ENCODE measurements at places on chromosomes 4 and X.
A peak's percentile ranks its signal among the peaks of the same experiment; 100 is the strongest.

- no peak for DNase-seq
Observed at GRCh38 chrX:129642641-129643040, 12.1 kb downstream of the APLN start.

DNA sequence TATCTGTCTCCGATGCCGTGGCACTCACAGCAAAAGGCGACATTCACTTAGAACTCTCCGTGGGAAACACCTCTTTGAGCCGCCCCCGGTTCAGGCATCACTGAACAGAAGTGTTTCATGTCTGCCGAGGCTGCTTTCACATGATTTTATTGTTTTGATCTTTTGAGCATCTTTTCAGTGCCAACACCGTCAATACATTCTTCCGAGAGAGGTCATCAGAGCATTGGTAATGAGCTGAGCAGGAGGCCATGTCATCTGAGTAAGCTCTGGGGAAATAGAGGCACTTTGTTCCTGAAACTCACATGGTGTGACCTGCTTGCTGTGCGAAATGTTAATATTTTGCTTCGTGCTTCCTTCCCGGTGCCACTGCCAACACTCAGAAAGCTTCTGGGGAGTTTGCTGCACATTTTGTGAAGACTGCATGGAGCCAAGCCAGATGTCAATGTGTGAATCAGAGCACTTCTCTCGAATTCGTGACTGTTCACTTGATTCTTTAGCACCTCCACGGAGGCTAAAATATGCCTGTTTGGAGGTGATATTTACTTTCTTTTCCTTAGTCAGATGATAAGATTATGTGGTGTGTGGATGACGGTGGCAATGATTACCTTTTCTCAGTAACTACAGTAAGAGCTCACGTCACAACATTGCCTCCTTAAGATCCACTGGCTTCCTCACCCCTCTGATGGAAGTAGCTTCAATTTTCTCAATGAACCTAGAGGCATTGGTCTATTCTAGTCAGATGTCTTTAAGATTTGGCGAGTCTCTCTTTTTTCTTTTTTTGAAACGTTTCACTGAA, 222.3 kb upstream of the HS3ST1 start:
- no peak for DNase-seq

DNA sequence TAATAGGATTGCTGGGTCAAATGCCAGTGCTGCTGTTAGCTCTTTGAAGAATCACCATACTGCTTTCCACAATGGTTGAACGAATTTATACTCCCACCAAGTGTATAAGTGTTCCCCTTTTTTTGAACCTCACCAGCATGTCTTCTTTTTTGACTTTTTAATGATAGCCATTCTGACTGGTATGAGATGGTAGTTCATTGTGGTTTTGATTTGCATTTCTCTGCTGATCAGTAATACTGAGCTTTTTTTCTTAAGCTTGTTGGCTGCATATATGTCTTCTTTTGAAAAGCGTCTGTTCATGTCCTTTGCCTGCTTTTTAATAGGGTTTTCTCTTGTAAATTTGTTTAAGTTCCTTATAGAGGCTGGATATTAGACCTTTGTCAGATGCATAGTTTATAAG, 14.8 kb downstream of the USP38 start:
- no peak for DNase-seq

GRCh38 chr4:124529131-124529530, 183.4 kb downstream of the ANKRD50 start:
- no peak for DNase-seq

DNA sequence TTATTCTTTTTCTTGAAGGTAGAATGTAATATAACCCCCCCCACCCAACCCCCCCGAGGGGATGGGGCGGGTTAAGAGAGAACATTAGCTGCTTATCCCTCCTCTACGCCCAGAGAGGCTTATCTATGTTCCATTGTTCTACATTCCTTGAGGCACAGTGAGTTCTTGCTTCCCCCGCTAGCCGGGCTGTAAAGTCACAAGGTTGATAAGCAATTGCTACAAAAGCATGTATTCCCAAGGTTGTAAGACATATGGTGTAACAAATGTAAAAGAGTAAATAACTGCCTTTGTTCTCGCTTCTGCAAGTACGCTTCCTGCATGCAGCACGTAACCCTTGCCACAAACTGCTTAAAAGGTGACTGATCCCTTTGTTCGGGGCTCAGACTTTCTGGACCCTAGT, 8.2 kb downstream of the DCAF8L2 start:
- no peak for DNase-seq

GRCh38 chrX:150007356-150007755, 69.1 kb upstream of the EOLA2 start:
- no peak for DNase-seq

GRCh38 chr4:7261087-7261486, 68.7 kb downstream of the SORCS2 start:
- DNase-seq: no peak

- no peak for DNase-seq
Observed at GRCh38 chrX:123424546-123424945, 240.5 kb downstream of the GRIA3 start.

GRCh38 chr4:8143392-8144140, 15.0 kb downstream of the ABLIM2 start:
- DNase-seq: no peak

GRCh38 chr4:96524311-96524875, 684.5 kb downstream of the PDHA2 start:
- DNase-seq: no peak

- no peak for DNase-seq
Observed at GRCh38 chrX:111052478-111052877, 43.5 kb upstream of the PAK3 start.

- DNase-seq: no peak
Observed at GRCh38 chr4:39335566-39335965, 30.6 kb downstream of the RFC1 start.

- no peak for DNase-seq
Observed at GRCh38 chrX:129540722-129541184, 694 bp downstream of the OCRL start.

GRCh38 chr4:179110356-179110755, 1668.1 kb upstream of the AGA start:
- no peak for DNase-seq

DNA sequence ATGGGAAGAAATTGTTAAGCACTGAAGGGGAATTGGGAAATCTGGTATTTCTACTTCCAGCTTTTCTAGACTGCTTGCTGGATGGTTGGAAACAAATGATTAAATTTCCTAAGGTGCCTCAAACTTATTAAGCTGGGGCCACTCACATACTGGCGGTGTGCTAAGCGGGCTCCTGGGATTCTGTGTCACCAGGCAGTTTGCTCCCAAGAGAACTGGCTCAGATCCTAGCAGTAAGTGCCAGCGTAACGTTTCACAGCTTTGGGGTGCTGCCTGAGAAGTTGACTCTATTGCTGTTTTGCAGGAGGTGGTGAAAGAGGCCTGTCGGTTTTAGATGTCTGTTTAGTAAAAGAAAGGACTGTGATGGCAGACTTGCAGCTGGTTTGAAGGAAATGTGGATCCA, 6.9 kb upstream of the REELD1 start:
- no peak for DNase-seq

DNA sequence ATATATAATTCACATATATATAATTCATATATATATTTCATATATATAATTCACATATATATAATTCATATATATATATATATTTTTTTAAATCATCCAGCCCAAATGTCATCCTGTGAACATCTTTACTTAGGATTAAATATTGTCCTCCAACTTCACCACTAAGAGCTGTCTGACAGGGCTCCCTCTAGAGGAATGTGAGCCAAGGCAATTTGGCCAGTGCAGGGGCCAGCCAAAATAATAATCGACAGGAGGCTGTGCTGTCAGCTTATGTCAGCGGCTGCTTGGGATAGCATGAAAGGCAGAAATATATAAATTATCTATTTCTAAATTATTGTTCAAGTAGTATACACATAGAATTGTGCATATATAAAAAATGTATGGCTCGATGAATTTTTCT, 29.5 kb downstream of the EGFL6 start:
- DNase-seq: no peak

DNA sequence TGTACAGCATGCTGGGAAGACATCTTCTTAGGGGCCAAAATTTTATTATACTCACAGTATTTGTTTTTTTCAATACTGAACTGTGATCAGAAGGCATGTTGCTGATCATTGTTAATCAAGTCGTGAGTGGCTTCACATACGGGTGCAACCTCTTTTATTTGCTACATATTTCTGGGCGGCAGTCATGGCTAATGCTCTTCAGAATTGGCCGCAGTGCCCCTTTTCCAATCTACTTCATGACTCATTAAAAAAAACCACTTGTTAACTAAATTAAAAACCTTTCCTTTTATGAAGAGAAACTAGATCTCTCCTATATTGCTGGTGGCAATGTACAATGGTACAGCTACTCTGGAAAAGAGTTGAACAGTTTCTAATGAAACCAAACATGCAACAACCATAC, 101.5 kb upstream of the C1GALT1C1 start:
- DNase-seq: no peak

DNA sequence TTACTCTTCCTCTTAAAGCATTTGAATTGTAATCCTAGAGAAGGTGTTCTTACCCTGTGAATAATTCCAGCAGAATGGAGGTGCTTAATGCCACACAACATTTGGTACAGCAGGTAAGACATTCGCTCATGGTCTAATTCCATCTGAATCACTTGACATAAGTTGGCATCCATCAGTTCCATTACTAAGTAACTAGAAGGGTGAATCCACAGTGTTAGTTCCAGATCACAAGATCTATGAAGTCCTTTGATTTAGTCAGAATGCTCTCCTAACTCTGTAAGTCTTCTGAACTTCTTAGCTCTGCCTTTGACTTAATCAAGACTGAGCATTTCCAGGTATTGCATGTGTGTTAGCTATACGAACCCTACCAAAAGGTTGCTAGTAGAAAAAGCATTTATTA, 258.0 kb downstream of the MAPK10 start:
- no peak for DNase-seq

- no peak for DNase-seq
Observed at GRCh38 chr4:138097912-138098600, 144.1 kb downstream of the SLC7A11 start.

- no peak for DNase-seq
Observed at GRCh38 chr4:185343726-185344581, 51.8 kb downstream of the LRP2BP start.

- no peak for DNase-seq
Observed at GRCh38 chr4:82561786-82562563, at the start of gene TMEM150C. Gene TMEM150C (minus strand): TSS chr4:82561988. CDS start chr4:82504657, 57,331 bp downstream.

GRCh38 chrX:40392599-40392998, 188.2 kb upstream of the ATP6AP2 start:
- DNase-seq: no peak

- DNase-seq: no peak
Observed at GRCh38 chr4:4923201-4923600, 63.7 kb downstream of the MSX1 start.

DNA sequence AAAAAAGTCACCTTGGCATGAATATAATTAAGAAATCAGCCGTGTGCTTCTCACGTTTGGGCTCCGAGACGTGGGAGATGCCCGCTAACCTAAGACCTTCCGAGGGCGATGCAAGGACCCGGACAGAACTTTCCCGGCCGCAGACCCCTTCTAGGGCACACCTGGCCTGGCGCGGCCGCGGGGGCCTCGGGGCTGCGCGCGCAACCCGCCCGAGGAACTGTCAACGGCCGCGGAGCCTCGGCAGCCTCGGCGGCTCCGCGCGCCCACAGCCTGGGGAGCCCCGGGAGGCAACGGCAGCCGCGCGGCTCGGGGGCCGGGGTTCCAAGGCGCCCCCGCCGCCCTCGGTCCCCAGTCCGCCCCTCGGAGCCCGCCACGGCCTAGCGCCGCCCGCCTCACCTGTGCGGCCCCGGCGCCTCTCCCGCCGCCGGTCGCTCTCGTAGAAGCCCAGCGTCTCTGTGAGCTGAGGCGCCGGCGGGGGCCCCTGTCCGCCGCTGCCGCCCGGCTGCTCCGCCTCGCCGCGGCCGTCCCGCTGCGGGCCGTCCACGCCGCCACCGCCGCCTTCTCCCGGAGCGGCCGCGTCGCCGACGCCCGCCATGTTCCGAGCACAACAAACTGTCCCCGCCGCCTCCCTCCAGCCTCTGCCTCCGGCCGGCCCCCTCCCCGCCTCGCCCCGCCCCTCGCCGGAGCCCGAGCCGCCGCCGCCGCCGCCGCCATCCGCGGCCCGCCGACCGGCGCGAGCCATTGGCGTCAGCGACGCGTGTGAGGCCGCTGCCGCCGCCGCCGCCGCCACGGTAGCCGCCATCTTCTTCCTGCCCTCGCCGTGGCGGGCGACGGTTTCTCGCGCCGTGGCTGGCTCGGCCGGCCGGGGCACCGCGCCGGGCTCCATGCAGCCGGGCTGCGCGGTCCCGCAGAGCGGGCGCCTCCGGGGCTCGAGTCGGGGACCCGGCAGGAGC, at the start of gene TAPT1:
Gene TAPT1, minus strand, starts transcription at position 609 of the 953 bp plus-strand sequence. Its CDS starts 14 bp downstream, at position 595.
- peak; percentile 55 for DNase-seq

DNA sequence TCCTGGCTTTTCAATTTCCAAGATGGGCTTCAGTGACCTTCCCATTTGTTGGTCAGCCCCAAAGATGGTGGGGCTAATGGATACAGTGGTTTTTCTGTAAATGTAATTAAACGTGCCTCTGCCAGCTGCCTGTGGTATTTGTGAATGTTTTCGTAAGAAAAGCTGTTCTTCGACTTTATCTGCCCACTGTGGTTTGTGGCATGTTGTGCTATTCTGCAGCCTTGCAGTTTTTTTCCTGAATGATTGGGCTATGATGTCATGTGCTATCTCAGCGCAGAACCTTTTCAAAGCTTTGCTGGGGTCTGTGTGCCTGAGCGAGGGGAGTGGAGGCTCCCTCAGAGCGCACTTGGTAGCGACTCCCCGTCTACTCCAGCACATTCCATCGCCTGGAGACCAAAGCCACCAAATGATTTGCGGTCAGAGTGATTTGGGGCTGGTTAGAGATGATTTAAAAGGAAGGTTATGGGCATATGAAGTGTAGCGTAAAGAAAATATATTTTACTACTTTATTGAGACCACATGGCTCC, 137.5 kb downstream of the PALLD start:
- no peak for DNase-seq

DNA sequence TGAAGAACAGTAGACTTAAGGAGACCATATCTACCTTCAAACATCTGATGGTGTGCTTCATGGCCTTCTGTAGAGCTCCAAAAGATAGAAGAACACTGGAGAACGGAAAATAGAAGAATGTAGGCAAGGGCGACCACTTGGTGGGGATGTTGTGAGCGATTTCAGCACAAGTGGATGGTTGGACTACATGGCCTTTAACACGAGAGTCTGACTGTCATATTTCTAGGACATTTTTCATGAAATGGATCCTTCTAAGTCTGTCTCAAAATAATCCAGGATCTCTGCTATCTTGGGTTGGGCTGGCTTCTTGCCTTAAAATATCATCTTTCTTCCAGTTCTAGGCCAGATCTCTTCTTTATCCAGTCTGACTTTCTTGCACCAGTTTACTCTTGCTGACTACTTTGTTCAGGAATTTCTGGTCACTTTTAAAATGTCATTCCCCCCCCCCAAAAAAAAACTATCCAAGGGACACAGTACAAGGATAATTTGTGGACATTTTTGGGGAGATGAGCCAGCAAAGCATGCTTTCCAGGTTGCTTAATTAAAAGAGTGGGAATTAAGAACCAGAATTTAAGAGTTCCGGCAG, 1.2 kb upstream of the MID1IP1 start:
- DNase-seq: no peak

- no peak for DNase-seq
Observed at GRCh38 chrX:109844986-109845385, 111.9 kb upstream of the ACSL4 start.
